ENCODE measurements at places on chromosomes 2 and 18.

DNA sequence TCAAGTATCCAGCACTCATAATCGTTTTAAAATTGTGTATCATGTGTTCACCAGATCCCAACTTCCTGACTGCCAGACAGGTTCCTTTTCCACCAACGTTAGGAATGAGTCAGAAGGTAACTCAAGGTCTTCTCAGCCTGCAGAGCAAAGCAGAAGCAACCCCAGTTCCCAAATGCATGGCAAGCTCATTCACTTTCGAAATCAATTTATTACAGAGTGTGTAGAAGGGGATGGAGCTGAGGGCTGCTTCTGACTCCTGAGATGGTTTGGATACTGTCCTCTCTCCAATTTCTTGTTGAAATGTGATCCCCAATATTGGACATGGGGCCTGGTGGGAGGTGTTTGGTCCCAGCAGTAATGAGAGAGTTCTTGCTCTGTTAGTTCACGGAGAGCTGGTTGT lies 114.5 kb downstream of the PIEZO2 start:
- DNase-seq = peak; percentile 64

DNA sequence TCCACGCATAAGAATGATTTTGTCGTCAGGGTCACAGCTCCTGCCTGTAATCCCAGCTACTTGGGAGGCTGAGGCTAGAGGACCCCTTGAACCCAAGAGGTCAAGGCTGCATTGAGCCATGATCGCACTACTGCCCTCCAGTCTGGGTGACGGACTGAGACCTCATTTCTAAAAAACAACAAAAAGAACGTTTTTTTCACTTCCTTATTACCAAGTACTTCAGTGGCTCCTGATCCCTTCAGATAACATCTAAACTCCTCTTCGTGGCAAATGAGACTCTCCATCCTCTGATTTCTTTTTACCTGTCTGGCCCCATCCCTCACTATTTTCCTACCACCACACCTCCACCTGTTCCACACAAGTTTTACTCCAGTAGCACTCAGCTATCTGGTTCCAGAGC lies 105.4 kb upstream of the TLK1 start:
- DNase-seq = no peak

- no peak for DNase-seq
Measured at GRCh38 chr2:192887337-192887736, 692.6 kb upstream of the TMEFF2 start.

- no peak for DNase-seq
Measured at GRCh38 chr18:2027016-2027415, 544.3 kb downstream of the METTL4 start.

- DNase-seq = no peak
Measured at GRCh38 chr2:26463244-26464192, 14.4 kb downstream of the OTOF start.

GRCh38 chr2:28601616-28602015 lies 105.8 kb downstream of the PLB1 start:
- DNase-seq = peak; percentile 82

DNA sequence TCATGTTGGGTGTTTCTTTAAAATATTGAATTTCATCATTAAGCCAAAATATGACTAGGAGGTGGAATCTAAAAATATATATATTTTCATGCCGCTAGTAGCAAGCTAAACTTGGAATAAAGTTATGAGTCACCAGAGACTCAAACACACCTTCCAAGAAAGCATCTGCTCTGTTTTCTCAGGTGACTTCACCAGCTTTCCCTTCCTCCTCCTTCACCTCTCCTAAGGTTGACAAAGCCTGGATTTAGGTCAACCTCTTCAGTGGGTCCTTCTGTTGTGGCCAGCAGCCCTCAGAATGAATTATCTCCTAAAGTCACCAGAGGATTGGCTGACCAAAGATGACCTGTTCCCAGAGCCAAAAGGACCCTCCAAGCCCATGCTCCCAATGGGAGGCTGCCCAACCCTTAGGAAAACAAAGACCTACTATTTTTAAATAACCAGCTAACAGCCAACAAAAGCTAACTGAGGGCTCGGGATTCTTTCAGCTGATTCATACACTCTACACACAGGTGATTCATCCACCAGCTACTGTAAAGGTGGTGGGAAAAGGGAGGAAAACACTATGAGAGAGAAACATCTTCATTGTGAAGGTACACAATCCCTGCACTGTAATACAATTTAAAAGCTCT lies 113.9 kb downstream of the MYO5B start:
- DNase-seq = no peak

DNA sequence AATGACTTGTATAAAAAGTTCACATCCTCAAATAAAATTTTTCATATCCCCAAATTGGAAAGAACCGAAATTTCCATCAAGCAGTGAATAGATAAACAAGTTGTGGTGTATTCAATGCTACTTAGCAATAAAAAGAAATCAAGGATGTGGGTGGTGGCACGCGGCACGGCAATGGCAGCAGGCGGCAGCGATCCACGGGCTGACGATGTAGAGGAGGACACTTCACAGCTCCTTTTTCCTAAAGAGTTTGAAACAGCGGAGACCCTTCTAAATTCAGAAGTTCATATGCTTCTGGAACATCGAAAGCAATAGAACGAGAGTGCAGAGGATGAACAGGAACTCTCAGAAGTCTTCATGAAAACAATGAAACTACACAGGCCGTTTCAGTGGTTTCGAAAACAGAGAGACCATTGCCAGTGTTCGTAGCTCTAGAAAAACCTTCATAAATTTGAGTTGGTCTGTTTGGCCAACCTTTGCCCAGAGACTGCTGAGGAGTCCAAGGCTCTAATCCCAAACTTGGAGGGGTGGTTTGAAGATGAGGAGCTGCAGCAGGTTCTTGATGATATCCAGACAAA lies 9.8 kb upstream of the IL36A start:
- DNase-seq = no peak

DNA sequence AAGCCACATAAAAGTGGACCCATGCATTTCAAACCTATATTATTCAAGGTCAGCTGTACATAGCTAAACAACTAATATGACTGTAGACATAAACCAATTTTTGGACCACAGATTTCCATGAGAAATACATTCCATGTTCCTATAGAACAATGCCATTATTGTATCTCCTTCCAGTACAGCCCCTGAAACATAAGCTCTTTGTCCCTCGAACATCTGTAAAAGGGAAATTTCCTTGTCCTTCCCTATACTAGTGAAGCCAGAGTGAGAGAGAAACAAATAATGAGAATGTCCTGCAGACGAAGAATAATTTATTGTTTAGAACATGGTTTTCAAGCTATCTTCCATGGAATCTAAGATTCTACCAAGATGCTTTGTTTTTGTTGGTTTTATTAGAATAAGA lies 75.3 kb downstream of the GORASP2 start:
- no peak for DNase-seq

- no peak for DNase-seq
Measured at GRCh38 chr2:135152361-135152760, 100.3 kb downstream of the RAB3GAP1 start.
